Stimulated activated CD4-positive, alpha-beta T cell treated with anti-CD3 and anti-CD28 coated beads, Interleukin-15, amount 100 ng/mL, for 1 hour (primary cell): ENCODE measurements at places on chromosomes 7 and 10.

GRCh38 chr7:28350662-28351061, 61.7 kb upstream of the CREB5 start:
- DNase-seq, result no peak

DNA sequence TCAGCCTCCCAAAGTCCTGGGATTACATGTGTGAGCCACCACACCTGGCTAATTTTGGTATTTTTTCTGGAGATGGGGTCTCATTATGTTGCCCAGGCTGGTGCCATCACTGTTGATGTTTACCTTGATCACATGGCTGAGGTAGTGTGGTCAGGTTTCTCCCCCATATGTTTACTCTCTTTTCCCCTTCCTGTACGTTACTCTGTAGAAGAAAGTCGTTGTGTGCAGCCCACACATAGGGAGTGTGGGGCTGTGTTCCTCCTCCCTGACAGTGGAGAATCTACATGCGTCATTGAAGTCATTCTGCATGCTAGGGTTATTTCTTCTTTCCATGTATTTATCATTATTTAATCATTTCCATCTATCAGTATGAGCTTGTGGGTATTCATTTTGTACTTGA, 16.3 kb upstream of the ORAI2 start:
- no peak for DNase-seq

- DNase-seq, result no peak
Measured at GRCh38 chr7:35780070-35780469, 20.8 kb upstream of the SEPTIN7 start.

DNA sequence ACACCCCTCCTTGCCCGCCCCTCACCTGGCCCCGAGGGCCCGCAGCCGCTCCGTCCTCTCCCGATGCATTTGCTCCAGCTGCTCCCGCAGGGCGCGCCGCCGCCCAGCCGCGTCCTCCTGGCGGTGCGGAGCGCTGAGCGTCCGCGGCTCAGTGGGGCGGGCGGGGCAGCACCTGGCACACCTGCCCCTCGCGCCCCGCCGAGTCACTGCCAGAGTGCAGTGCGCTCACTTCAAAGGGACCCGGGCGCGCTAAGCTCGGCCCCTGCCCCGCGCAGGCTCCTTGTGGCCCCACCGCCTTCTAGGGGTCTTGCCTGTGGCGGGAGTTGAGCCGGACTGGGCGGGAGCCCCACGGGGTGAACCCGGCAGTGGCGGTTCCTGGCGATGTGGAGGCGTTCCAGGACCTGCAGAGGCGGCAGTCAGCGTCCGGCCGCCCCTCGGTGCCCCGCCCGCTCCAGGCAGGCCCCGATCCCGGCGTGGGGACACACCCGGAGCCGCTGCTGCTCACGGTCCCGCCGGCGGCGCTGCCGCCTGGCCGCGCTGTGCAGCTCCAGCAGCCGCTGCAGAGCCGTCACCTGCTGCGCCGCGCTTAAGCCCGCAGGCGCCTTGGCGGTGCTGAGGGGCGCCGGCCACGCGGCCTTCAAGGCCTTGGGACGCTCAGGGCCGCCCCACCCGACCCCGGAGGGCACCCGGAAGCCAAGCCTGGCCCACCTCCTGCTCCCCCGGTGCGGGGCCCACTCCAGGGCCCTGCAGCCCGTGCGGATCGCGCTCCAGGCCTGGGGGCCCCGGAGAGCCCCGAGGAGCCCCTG, 6.7 kb downstream of the ATP6V1F start:
- DNase-seq, result no peak

GRCh38 chr7:83921941-83922607, 272.5 kb downstream of the SEMA3A start:
- no peak for DNase-seq

GRCh38 chr10:49300140-49300974, 1.4 kb downstream of the C10orf71 start:
- no peak for DNase-seq

DNA sequence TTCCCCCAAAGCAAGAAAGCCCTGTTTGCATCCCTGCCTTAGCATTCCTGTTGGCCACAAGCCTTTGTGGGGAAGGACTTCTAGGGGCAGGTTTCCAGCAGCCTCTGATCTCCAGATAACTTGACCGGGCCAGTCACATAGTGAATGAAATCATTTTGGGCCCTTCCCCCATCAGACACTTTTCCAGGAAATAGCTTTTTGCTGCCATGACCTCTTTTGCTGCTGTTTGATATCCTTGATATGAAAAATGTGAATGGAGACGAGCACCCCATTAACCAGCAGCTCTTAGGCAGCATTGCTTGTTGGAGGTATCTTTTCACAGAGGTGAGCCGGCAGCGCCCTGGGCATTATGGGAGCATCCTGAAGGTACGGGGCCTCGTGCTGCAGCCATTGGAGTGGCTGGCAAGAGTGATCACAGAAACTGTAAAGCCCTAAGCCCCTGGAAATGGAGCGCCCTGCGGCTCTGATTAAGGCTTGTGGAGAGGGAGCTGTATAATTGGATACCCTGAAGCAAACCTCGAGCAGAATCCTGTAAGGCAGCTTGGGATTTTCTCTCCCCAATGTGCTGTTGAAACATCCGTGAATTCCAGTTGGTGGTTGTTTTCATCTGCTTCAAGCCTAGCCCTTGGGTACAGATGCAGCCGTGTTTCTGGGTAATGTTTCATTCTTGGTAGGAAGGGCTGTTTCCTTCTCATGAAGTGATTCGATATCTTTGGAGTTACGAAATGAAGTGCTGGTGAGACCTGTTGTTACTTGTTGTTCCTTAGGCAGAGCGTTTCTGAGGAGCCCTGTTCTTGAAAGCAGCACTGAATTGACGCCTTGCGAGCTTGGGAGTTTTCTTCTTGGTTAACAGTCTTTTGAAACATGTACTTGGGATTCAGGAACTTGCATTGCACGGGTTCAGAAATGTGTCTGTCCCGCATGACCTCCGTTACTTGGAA, 179.0 kb downstream of the PTEN start:
- DNase-seq, result no peak

DNA sequence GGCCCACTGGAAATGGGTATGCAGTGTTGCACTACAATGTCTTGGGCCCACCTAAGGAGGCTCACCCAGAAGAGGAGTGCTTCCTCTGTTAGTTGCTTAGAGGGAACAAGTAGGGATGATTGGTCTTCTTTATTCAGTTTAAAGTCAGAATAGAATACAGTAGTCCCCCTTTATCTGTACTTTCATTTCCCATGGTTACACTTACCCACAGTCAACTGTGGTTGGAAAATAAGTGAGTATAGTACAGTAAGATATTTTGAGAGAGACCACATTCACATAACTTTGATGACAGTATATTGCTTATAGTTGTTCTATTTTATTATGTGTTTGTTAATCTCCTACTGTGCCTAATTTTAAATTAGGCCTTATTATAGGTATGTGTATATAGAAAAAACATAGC, 151.4 kb downstream of the COL28A1 start:
- DNase-seq, result no peak

- DNase-seq, result no peak
Measured at GRCh38 chr10:77949167-77949566, 22.6 kb upstream of the DLG5 start.

- no peak for DNase-seq
Measured at GRCh38 chr10:98257198-98257597, 10.8 kb downstream of the LOXL4 start.

GRCh38 chr10:59346321-59346720, 16.0 kb downstream of the FAM13C start:
- no peak for DNase-seq

DNA sequence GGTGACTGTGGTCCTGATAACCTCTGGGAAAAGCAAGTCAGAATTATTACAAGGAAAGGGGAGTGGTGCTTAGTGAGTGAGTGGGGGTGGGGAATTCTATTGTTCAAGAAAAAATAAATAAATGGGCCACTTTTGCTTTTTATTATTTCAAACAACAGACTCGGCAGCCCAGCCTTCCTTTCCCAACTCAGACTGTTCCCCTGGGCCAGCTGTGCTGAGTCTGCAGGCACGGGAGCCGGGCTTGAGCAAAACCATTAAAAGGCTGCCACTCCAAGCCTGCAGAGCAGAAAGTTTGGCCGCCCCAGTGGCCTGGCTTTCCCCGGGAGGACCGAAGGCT, 90.0 kb downstream of the PLXNA4 start:
- no peak for DNase-seq

DNA sequence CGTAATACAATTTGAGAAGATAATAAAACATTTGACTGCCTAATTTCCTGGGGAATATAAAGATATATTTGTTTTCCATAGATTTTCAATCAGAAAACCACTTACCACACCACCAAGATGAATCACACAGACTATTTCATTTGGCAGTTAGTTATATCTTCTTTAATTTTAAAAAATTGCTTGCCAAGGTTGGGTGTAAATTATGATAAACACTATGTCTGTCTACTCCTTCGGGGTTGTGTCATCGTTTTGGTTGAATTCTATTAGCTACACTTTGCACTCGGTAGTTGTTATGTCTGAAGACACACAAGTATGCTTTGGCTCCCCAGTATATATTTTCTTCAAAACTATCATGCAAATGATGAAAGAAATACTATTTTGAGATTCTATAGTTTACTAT, 594.8 kb upstream of the SEMA3D start:
- no peak for DNase-seq

DNA sequence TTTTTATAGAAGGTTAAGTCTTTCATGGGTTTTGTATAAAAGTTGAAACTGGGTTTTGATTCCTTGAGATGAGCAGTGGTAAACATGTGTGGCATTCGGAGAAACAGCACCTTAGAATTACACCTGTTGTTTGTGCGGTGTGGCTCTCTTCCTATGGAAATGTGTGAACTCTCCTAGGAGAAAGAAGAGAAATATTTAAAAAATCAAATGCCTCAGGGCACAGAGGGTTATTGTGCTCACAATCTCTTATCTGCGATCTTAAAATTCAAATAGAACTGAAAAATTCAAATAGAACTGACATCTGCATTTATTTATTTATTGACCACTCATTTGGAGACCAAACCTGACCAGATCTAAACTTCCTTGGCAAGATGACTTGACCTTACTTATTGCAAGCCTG, 18.1 kb upstream of the NRP1 start:
- no peak for DNase-seq

- no peak for DNase-seq
Measured at GRCh38 chr7:38700116-38700515, 68.9 kb upstream of the AMPH start.

- DNase-seq, result no peak
Measured at GRCh38 chr7:14687777-14688176, 214.8 kb downstream of the DGKB start.

GRCh38 chr7:80412842-80413241, 99.0 kb downstream of the GNAT3 start:
- DNase-seq, result no peak

DNA sequence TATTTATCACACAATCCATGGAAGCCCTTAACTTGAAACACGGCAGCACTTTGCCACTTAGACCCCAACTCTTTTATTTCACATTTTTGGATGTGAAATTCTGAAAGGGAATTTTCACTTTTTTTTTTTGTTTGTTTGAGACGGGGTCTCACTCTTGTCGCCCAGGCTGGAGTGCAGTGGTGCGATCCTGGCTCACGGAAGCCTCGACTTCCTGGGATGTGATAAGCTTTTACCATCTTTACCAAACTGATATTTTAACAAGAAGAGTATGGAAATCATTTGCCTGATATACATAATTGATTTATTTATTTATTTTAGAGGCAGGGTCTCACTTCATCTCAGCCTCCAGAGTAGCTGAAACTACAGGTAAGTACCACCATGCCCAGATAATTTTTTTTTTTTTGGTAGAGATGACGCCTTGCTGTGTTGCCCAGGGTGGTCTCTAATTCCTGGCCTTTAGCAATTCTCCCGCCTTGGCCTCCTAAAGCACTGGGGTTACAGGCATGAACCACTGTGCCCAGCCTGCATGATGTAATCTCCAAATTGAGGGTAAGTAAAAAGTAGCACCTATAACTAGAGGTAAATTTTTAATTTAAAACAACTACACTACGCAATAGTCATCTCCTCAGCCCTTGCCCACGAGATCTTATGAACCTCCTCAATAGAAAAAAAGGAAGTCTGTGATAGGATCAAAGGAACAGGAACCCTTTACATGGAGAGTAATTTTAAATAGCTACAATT, 180.7 kb upstream of the KLF14 start:
- no peak for DNase-seq

- no peak for DNase-seq
Measured at GRCh38 chr7:33678569-33679335, 226.6 kb upstream of the BMPER start.

- no peak for DNase-seq
Measured at GRCh38 chr7:130182990-130183389, 22.2 kb downstream of the TMEM209 start.

DNA sequence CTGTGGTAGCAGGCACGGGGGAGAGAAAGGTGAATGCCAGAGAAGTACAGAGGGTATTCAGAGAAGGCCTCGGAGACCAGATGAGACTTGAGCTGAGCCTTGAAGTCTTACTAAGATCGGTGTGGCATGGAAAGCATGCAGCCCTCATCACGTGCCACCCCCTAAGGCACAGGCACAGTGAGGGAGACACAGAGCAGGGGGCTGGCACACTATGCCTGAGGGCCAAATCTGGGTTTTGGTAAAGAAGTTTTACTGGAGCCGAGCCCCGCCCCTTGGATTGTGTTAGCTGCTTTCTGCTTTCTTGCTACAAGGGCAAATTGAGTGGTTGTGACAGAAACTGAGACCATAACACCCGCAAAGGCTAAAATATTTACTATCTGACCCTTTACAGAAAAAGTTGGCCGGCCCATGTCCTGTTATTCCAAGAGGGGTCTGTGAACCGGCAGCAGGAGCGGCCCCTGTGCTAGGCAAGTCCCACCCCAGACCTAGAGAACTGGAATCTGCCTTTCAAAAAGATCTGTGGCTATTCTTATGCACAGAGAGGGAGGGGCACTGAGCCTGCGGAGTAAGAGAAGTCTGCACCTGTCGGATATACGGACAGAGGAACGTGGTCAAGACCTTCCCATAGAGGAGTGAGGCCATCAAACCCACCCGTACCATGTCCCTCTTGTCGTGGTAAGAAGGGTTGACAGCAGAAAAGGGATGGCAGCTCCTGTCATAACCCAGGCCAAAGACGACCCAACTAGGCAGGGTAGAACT, 109.3 kb upstream of the RHEB start:
- DNase-seq, result no peak

DNA sequence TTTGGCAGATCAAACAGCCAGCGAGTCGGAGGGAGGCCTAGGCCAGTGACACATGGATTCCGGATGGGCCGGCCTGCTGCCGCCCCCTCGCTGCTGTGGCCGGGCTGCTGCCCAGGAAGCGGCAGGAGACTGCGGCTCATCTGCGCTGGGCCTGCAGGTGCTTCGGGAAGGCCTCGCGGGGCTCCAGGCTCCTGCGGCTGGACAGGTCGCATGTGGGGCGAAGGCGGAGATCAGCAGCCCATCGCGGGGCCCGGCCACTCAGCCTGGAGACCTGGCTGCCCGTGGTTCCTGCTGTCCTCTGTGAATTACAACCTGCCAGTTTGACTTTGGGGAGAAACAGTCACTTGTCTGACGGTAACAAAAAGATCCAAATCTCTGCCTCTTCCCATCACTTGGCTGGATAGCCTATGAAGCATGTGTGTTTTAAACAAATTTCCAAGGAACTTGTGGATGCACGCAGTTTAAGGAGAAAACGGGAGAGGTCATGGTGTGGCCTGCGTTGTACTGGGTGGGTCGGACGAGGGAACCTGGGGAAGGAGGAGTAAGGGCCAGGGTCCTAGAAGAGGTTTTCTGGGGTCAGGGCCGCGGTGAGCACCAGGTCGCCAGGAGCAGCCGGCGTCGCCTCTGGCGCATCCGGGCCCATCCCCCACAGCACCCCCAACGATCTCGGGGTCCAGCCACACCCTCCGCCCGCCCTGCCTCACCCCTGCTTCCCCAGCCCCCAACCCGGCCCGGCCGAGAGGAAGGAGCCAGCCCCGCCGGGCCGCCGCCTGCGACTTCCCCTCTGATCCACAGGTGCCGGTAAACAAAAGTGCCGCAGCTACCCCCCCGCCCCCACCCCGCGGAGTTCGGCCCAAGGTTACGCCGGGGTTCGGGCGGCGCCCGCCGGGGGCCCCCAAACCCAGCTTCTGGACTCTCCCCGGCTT, 1.6 kb downstream of the SPOCK2 start:
- peak; percentile 48 for DNase-seq
